ENCODE measurements at places on chromosomes 6 and 20. TPM values are rescaled to one million over a fixed set of nuclear protein-coding genes. Genes with fewer than 3 reads are reported as not detected.

The COL21A1 gene
- 13.6 TPM for total RNA-seq

The CLPSL2 gene
- total RNA-seq, result not detected

The RSPH4A gene
- not detected for total RNA-seq

The CNKSR3 gene
- 11.5 TPM for total RNA-seq

The SAMHD1 gene
- 87.2 TPM for total RNA-seq

The MAP1LC3A gene
- 111 TPM for total RNA-seq

The SLC16A10 gene
- total RNA-seq, result 18.5 TPM

The WFDC10B gene
- not detected for total RNA-seq

The SLC22A16 gene
- not detected for total RNA-seq

Data from right atrium auricular region (tissue), 2 donors.